ENCODE measurements at places on chromosomes 2 and 18. TPM values are rescaled to one million over a fixed set of nuclear protein-coding genes. Genes with fewer than 3 reads are reported as not detected.

CRACDL gene
- 3.9 TPM for total RNA-seq

SERPINB4 gene
- not detected for total RNA-seq

CCBE1 gene
- total RNA-seq, result 3.6 TPM

ESPNL gene
- total RNA-seq, result not detected

UGT1A5 gene
- not detected for total RNA-seq

ARL5A gene
- 47.9 TPM for total RNA-seq

ARL6IP6 gene
- total RNA-seq, result 5.7 TPM

TBC1D8 gene
- 37.9 TPM for total RNA-seq

DHRS9 gene
- total RNA-seq, result 0.81 TPM

CMPK2 gene
- 3.4 TPM for total RNA-seq

SLC9A4 gene
- total RNA-seq, result not detected

STARD6 gene
- total RNA-seq, result not detected

HAAO gene
- 1.9 TPM for total RNA-seq

RDH14 gene
- total RNA-seq, result 46.3 TPM

TRIM43 gene
- not detected for total RNA-seq

PHLPP1 gene
- 5.1 TPM for total RNA-seq

MOGAT1 gene
- total RNA-seq, result 0.38 TPM
